ENCODE measurements at places on chromosomes 5 and 9. TPM values are rescaled to one million over a fixed set of nuclear protein-coding genes. Genes with fewer than 3 reads are reported as not detected.

Gene SHOC1
- total RNA-seq = not detected

Gene ERCC8
- total RNA-seq = 13.6 TPM

Gene SLC44A1
- 3.2 TPM for total RNA-seq

Gene HIGD2A
- 146 TPM for total RNA-seq

Gene NR6A1
- 3.1 TPM for total RNA-seq

Gene PCDHB6
- not detected for total RNA-seq

Gene CRHBP
- 27.8 TPM for total RNA-seq

GRCh38 chr9:32426278-32426939 lies 42.0 kb downstream of the ACO1 start:
- no peak for DNase-seq

DNA sequence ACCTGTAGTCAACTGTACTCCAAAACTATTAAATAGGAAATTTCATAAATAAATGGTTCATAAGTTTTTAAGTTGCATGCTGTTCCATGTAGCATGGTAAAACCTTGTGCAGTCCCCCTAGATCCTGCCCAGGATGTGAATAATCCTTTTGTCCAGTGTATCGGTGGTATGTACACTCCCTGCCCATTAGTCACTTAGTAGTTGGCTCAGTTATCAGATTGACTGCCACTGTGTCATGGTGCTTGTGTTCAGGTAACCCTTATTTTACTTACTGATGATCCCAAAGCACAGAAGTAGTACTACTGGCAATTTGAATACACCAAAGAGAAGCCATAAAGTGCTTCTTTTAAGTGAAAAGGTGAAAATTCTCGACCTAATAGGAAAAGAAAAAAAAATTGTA lies 134.2 kb downstream of the RNF180 start:
- no peak for DNase-seq

- DNase-seq = no peak
Measured at GRCh38 chr5:176806137-176806536, 4.2 kb upstream of the UNC5A start.

GRCh38 chr5:129500101-129500500 lies 40.0 kb downstream of the ADAMTS19 start:
- no peak for DNase-seq

DNA sequence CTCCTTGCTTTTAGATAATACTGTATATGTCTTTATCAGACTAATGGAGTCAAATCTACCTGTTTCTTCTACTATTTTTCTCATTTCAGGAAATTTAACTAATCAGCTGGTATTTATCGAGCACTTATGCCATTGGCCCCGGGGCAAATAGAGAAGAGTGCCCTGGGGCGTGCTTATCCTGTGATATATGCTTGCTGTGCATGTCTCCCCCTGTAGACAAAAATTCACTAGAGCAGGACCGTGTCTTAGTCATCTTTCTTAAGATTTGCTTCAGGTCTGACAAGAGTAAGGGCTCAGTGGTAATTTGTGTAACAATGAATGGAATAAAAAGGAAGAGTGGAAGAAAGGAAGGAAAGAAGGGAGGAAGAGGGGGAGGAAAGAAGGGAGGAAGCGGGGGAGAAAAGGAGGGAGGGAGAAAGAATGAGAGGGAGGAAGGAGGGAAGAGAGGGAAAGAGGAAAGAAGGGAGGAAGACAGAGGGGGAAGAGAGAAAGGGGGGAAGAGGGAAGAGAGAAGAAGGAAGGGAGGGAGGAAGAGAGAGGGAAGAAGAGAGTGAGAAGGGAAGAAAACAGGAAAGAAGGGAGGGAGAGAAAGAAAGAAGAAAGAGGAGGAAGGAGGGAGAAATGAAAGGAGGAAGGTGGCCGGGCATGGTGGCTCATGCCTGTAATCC lies 295.7 kb upstream of the PANK3 start:
- DNase-seq = peak; percentile 51

GRCh38 chr5:150116667-150117400 lies 30.5 kb upstream of the CSF1R start:
- DNase-seq = no peak

DNA sequence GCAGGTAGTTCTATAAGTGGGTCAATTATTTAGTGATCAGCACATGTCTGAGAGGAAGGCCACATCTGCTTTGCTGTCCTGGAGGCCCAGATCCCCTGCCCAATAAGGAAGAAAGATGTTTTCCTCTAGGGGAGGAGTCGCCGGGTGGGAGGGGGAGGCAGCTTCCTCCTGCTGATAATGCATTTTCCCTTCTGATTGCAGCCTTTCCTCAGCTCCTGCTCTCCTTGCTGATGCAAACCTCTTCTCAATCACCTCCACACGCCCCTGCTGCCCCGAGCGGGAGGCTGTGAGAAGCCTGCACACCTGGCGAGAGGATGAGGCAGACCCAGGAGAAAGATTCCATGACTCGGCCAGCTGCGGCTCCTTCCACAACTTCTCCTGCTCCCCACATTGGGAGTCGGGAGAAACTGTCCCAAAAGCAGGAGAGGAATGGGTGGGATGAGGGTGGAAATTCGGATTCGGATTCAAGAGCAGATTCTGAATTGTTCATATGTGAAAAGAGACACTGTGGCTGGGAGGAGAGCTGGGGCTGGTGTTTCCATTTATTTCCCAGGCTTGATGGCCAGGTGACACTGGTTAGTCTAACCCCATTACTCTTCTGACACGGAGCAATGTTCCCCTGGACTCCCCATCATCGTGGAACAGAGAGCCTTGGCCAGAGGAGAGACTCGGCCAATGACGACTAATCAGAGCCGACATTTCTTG lies 6.8 kb upstream of the NTNG2 start:
- no peak for DNase-seq

- DNase-seq = peak; percentile 54
Measured at GRCh38 chr9:99660191-99660636, 161.5 kb upstream of the NR4A3 start.

GRCh38 chr9:3511551-3511950 lies 14.2 kb downstream of the RFX3 start:
- no peak for DNase-seq

DNA sequence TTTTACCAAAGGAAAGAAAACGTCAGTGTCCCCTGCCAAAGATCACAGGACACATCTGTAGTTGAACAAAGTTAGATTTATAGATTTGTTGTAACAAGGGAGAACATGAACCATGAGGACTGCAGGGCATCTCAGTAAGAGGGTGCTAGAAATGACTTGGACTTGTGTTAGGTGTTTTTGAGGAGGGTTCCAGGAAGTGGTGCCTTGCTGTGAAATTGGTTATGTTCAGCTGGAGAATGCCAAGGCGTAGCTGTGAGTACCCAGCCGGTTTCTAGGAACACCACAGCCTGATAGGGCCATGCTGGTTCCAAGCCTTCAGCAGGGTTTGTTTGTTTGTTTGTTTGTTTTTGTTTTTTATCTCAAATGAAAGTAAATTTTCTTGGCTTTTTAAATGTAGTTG lies 5.3 kb downstream of the SPEF2 start:
- DNase-seq = no peak

GRCh38 chr5:14036947-14037346 lies 92.5 kb upstream of the DNAH5 start:
- no peak for DNase-seq

DNA sequence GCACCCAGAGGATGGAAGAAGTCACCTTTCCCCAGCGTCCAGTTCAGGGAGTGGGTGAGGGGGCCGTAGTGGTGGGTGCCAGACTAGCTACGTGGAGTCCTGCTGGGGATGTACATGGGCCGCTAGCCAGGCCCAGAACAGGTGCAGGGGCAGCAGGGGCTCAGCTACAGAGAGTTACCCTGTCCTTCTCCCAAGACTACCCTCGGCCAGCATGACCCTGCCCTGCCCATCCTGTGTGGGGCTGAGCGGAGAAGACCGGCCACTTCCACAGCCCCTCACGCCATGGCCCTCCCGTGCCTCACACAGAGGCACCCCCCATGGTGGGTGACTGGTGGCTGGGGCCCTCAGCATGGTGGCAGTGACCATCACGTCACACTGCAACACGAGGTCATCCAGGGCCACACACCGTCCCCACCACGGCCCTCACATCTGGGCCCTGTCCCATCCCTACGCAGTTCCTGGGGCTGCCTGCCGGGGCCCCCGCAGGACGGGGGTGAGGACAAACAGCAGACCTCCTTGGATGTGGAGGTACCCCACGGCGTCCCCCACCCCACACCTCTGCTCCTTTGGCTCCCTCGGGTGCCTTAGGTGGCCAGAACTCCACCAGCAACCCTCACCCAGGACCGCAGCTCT lies 977 bp upstream of the DPP7 start:
- DNase-seq = no peak
